Adrenal gland (tissue), 19 donors: ENCODE measurements at places on chromosomes 3 and 15. TPM values are rescaled to one million over a fixed set of nuclear protein-coding genes. Genes with fewer than 3 reads are reported as not detected.
A peak's percentile ranks its signal among the peaks of the same experiment; 100 is the strongest.

Gene GATM
- total RNA-seq = 41.7 TPM

Gene TEX264
- 124 TPM for total RNA-seq

Gene GPR27
- total RNA-seq = 3.2 TPM

Gene MNS1
- 2.4 TPM for total RNA-seq

Gene THSD4
- 53.2 TPM for total RNA-seq

Gene EFL1
- total RNA-seq = 15.3 TPM

Gene XCR1
- not detected for total RNA-seq

Gene GP9
- not detected for total RNA-seq

Gene CCR9
- not detected for total RNA-seq

Gene CLDN1
- total RNA-seq = 87.9 TPM

Gene SLC12A1
- not detected for total RNA-seq

DNA sequence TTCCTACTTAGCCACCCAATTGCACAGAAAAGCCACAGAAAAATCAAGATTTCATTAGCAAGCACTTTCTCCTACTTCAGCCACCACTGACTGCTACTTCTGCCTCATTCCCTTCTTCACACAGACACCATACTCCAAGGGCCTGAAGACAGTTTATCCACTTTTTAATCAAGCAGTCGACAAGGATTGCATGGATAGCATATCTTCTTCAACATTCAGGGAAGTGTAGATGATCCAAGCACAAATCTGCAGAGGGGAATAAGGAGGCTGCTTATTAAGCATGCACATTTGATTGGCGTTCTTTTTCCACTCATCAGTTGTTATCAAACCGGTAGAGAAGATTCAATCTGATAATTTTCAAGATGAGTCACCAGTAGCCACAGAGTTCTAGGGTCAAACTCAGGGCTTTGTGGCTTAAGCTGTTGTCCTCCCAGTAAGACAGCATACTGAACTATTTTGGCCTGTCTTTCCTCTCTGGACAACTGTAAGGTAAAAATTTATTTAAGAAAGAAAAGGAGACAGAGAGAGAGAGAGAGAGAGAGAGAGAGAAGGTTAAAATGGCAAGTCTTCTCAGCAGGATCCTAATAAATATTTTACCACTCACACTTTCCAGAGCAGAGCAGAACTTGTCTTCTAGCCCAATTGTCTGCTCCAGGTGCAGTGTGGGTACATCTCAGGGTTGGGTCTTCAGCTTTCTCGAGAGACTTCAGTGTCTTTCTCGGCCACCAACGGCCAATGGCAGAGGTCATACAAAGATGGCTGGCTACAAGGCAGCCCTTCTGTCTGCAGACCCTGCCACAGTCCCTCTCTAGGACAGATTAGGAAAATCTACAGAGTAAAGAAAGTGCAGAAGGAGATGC, 80.6 kb upstream of the BHLHE40 start:
- H3K36me3 ChIP-seq = no peaks in the 10 kb centered on the region
- H3K27ac ChIP-seq = peak overlapping the region; percentile 94
- H3K4me3 ChIP-seq = no peak overlapping the region

- H3K27ac ChIP-seq = no peak overlapping the region
- no peaks in the 10 kb centered on the region for H3K36me3 ChIP-seq
- no peak overlapping the region for H3K4me3 ChIP-seq
Observed at GRCh38 chr15:72911626-72912025, 128.1 kb upstream of the ADPGK start.

DNA sequence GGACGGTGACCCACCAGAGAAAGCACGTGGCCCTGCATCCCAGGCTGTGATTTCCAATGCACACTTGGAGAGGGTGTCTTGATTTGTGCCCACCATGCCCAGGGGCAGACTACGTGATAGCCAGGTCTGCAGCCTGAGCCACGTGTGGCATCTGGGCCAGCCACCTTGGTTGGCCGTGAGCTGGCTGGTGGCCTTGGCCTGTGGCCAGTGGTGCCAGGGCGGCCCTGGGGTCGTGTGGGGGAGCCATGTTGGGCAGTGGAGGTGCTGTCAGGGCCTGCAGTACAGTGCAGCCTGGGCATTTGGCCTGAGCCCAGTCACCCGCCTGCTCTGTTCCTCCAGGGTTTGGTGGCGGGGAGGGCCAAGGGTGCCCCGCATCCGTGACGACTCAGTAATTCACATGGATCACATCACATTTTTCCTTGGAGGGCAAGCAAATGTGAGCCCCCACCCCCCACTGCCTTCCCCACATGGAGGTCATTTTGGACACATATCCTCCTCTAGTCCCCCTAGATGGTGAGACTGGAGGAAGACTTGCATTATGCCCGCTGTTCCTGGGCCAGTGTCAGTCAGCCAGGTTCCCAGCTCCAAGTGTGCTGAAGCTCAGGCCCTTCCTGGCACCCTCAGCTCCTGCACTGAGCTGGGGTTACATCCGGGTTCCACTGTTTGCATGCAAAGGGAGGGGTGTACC, 201.4 kb downstream of the UBE3A start:
- no peak overlapping the region for H3K27ac ChIP-seq
- no peaks in the 10 kb centered on the region for H3K4me1 ChIP-seq
- H3K27me3 ChIP-seq = no peaks in the 10 kb centered on the region
- DNase-seq = no peak

DNA sequence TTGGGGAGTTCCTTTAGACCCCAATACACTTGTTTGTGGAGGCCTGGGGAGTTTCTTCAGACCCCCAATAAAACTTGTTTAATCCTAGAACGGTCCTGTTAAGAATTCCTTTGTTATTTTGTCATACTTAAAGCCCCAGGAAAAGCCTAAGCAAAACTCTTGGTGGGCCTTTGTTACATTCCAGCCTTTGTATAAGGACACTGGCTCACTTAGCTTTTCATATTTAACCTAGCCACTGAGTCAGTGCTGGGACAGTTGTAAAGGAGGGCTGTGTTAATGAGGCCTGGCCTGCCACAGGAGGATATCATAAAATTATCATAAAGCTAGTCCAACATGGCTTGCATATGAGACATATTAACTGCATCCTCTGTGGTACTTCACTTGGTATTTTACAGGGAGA, 760.1 kb downstream of the ZNF385D start:
- H3K27ac ChIP-seq = no peak overlapping the region
- H3K4me1 ChIP-seq = no peaks in the 10 kb centered on the region
- no peaks in the 10 kb centered on the region for H3K36me3 ChIP-seq
- no peak for DNase-seq

DNA sequence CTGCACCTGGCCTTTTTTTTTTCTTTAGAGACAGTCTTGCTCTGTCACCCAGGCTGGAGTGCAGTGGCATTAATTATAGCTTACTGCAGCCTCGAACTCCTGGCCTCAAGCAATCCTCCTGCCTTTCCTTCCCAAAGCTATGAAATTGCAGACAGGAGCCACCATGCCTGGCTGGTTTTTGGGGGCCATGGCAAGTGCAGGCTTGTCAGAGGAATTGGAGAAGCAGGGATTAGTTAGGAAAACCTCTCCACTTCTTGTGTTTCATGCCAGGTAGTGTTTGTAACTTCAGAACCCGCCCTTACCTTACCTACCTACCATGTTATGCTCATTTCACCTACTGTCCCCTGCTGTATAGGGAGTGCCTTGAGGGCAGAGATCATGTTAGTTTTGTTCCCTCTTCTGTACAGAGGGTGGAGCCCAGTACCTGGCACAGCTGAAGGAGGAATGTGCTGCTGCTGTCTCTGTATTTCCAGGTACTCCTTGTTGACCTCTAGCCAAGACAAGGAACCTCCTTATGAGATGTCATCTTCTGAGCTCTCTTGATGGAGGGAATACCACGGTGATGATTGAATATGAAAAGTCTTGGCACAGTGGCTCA, 43.8 kb downstream of the TRAK1 start:
- DNase-seq = no peak
- no peaks in the 10 kb centered on the region for H3K27me3 ChIP-seq
- no peak overlapping the region for H3K27ac ChIP-seq

DNA sequence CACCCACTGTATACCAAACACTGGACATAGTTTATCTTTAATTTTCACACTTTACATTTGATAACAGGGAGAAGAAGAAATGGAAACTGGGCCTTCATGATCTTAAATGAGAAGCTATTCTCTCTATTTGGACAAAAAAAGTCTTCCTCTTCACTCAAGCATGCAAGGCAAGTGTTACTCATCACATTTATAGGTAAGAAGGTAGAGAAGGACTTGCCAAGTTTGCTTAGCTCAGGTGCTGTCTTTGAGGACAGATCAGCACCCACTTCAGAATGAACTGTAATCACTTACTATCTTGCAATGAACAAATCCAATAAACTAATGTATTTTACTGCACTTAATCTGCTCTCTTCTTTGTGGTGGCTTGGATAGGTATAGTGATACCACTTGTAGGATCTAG, 1.1 kb upstream of the MYH15 start:
- H3K36me3 ChIP-seq = no peaks in the 10 kb centered on the region
- no peaks in the 10 kb centered on the region for H3K27me3 ChIP-seq
- H3K4me3 ChIP-seq = no peak overlapping the region
- no peaks in the 10 kb centered on the region for H3K4me1 ChIP-seq
- DNase-seq = no peak
- H3K27ac ChIP-seq = no peak overlapping the region

DNA sequence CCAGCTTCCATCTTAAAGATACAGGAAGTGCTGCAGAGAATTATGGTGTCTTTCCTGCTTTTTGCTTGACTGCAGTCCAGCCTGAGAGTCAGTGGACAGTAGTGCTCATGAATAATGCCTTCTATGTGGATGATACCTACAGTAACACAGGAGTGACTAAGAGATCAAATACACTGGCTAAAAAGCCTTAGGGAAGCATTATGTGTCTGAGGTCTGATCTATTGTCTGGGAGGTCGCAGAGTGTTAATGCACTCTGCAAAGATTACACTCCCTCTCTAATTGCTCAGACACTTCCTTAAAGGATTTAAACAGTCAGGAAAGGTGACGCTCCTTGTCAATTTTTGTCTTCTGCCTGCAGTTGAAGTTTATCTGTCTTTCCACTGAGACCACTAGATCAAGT, 183.6 kb downstream of the MCTP2 start:
- DNase-seq = no peak
- H3K36me3 ChIP-seq = no peaks in the 10 kb centered on the region

DNA sequence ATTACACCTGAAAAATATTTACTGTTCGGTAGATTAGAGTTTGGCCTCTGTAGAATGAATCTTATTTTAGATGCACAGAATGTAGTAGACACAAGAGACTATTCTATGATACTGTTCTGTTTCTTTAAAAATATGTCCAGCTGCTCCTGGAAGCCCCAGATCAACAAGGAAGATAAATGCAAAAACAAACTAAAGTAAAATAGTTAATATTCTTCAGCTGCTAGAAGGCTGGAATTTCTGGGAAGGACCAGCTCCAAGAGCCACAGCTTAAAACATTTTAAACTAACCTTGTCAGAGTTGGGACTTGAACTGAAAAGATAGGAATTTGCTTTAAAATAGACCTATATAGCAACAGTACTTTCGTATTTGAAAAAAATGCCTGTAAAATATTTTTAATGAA, 277.9 kb downstream of the PTPRG start:
- DNase-seq = no peak
- no peak overlapping the region for H3K27ac ChIP-seq
- H3K27me3 ChIP-seq = no peaks in the 10 kb centered on the region
- H3K4me1 ChIP-seq = no peaks in the 10 kb centered on the region
- no peaks in the 10 kb centered on the region for H3K36me3 ChIP-seq

- no peaks in the 10 kb centered on the region for H3K27me3 ChIP-seq
- no peaks in the 10 kb centered on the region for H3K36me3 ChIP-seq
- no peak overlapping the region for H3K4me3 ChIP-seq
- DNase-seq = no peak
Observed at GRCh38 chr3:184341925-184342324, 4.5 kb downstream of the FAM131A start.

GRCh38 chr3:94460931-94461330, 398.1 kb downstream of the NSUN3 start:
- H3K27me3 ChIP-seq = no peaks in the 10 kb centered on the region
- no peaks in the 10 kb centered on the region for H3K36me3 ChIP-seq
- no peaks in the 10 kb centered on the region for H3K4me1 ChIP-seq
- H3K4me3 ChIP-seq = no peak overlapping the region
- H3K27ac ChIP-seq = no peak overlapping the region

GRCh38 chr15:94395640-94396039, 164.3 kb downstream of the MCTP2 start:
- no peak overlapping the region for H3K4me3 ChIP-seq
- no peak overlapping the region for H3K27ac ChIP-seq
- no peak for DNase-seq
- H3K27me3 ChIP-seq = no peaks in the 10 kb centered on the region
- H3K4me1 ChIP-seq = no peaks in the 10 kb centered on the region

DNA sequence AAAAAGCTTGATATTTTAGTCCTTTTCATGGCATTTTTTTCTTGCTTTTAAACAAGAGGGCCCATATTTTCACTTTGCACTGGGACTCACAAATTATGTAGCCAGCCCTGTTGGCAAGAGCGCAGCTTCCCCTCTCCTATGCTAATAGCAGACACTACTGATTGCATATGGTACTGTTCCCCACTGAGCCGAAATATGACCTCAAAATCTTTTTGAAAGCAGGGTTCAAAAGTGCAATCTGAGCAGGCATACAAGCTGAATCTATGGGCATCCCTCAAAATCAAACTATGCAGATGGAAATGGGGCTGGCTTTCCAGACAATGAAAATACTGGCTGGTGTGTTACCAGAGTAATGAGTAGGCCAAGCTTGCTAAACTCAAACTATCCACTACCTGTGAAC, 225.2 kb upstream of the SETMAR start:
- H3K4me1 ChIP-seq = no peaks in the 10 kb centered on the region
- H3K4me3 ChIP-seq = no peak overlapping the region
- no peak overlapping the region for H3K27ac ChIP-seq
- H3K27me3 ChIP-seq = no peaks in the 10 kb centered on the region

DNA sequence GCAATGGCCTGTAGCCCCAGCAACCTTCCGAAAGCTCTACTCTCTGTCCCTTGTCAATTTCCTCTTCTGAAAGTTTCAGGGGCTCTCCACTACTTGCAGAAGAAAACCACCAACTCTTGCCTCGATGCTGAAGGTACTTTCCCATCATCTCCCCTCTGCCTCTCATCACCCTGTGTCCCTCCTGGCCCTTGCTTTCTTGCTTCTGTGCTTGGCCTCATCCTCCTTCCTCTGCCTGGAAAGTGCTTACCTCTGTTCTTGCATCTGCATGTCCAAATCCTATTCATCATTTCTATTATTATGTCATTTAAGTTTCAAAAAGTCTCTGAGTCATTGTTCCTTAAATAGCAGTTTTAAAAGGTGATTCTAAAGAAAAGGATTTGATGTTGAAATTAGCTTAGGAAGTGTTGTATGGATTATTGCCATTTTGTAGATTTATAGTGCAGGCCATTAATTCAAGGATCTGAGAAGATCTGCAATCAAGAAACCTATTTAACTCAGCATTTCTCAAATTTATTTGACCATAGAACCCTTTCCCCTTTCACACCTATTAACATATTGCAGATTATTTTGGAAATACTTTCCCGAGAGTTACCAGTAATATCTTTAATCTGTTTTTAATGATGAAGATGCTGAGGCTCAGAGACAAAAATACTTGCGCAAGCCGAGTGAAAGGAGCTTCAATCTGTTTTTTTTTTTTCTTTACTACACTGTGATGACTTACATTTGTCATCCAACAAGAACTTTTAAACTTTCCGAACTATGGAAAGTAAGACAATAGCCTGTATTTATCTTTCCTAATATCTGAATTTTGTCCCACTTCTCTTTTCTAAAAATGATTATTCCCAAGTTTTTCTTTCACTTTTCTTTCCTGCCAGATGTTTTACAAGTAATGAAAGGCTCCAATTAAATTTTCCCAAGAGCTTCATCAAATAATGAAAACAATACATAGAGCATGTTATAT, 22.3 kb upstream of the CFAP161 start:
- H3K4me1 ChIP-seq = no peaks in the 10 kb centered on the region
- no peak overlapping the region for H3K4me3 ChIP-seq
- H3K27me3 ChIP-seq = peaks cover 3% of the 10 kb centered on the region
- H3K36me3 ChIP-seq = no peaks in the 10 kb centered on the region
- no peak overlapping the region for H3K27ac ChIP-seq
